ENCODE measurements at places on chromosomes 11 and 22.

GRCh38 chr11:46381819-46382645, 563 bp downstream of the MDK start:
- DNase-seq, result no peak

DNA sequence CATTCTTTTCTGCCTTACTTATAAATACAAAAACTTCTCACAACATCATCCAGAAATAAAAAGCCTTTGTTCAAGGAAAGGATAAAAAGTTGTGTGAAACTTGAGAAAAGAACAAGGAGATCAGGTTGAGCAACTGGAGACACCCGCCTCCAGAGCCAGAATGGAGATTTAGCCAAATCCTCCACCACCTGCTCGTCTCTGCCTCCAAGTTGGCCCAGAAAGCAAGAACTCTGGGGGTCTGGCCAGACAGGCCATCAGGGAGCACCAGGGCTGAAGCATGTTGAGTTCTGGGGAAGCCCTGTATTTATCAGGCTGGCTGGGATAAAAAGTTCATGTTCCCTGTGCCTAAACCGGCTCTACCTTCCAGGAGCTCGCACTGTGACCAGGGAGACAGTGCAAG, 14.9 kb downstream of the SMCO4 start:
- DNase-seq, result no peak

DNA sequence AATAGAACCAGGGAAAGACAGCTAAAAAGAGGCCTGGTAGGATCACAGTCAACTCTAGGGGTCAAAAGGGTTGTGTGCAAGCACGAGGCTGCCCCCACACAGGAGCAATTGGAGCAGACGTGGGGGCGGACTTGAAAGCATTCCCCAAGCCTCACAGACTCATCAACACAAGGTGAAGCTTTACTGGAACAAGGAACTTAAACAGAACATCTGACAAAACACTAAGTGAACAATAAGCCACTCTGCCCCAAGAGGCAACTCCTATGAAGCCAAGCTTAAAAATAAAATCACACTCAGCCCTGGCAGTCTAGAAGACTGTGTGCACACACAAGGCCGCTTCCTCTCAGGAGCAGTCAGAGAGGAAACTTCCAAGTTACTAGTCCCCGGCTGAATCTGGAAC, 32.2 kb upstream of the TEAD1 start:
- no peak for DNase-seq

DNA sequence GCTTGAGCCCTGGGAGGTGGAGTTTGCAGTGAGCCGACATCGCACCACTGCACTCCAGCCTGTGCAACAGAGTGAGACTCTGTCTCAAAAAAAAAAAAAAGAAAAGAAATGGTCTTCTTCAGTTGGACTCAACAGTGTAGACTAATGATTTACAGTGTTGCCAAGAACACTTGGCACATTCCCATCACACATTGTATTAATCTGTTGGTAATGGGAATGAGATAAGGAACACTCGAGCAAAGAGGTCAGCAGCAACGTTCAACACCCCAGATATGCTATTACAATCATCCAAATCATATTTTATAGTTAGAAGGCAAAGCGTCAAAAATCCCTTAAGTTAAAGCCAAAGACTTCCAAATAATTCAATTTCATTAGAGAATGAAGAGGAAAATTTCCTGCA, 14.5 kb downstream of the CDON start:
- no peak for DNase-seq

- DNase-seq, result no peak
These were observed 131.4 kb downstream of the CD44 start for GRCh38 chr11:35270342-35270741.

GRCh38 chr22:48494256-48494967, 1333.3 kb downstream of the BRD1 start:
- DNase-seq, result no peak

DNA sequence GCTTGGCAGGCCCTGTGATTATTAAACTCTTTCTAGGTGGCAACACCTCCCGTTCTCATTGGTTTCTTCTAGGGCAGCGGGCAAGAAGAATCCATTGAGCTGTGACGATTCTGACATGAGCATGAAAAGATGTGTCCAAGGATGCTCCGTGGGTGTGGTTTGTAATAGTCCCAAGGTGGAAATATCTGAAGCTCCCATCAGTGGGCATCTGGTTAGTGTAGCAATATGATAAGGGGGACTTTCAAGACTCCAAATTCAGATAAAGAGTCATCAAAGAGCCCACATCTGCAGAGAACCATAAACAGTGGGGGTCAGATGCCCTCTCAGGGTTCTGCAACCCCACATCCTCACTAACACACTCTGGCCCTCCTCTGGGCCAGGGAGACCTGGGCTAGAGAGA, 42.6 kb downstream of the TST start:
- no peak for DNase-seq

GRCh38 chr11:131530407-131530806, 160.0 kb downstream of the NTM start:
- DNase-seq, result no peak

GRCh38 chr11:12705874-12706273, 31.7 kb downstream of the TEAD1 start:
- no peak for DNase-seq

DNA sequence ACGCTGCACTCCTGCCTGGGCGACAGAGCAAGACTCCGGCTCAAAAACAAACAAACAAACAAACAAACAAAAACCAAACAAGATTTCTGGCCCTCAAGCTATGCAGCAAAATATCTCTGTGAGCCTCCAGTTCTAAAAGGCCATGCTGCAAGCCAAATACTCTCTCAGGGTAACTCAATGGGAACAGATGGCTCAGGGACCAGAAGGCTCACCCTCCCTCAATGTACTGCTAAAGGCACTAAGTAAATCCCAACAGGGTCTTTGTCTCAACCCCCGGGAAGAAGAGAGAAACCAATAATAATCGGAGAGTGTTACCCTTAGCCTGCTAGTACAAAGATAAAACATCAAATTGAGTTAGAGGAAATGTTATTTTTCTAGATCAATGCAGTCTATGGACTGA, 119.7 kb upstream of the ZC3H12C start:
- DNase-seq, result no peak

GRCh38 chr11:130480186-130480585, 31.7 kb downstream of the ADAMTS15 start:
- DNase-seq, result no peak

DNA sequence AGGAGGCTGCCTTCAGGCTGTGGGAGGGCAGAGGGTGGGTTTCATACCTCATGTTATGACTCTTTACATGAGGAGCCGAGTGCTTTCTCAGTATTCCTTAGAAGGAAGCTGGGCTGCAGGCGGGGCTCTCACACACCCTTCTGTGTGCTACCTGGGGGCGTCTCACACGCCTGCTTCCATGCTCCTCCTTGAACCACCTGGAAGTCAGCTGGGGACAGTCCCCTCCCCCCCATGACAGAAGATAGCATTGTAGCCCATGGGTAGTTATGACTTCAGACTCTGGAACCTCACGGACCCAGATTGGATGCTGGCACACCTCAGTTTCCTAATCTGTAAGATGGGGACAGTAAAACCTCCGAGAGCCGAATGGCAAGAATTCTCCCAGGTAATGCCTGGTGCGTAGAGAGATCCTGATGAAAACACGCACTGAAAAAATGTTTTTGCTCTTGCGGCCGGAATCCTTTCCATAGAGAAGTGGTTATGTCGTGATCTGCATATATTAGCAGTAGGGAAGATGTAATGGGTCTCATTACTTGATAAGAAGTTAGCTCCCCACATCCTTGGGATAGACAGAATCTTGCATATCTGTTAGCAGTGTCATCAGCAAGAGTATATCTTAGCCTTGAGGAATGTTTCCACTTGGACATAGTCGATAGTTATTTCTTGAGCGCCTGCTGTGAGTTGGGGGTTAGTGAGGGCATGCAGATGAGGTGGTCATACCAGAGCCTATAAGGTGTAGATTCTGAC, 4.9 kb downstream of the DAGLA start:
- no peak for DNase-seq

DNA sequence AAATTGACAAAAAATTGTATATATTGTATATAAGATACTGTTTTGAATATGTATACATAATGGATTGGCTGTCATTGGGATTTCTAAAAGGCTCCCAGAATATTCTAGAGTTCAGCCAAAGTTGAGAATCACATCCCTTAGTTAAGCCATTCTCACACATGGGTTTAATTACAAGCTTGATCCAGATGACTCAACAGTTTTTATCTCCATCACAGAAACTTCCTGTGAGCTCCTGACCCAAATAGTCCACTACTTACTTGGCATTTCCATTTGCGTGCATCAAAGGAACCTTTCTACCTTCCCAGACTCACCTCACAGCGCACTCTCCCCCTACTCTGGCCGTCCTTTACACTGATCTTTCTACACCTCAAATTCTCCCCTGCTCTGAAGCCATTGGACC, 184.8 kb upstream of the ARHGAP20 start:
- no peak for DNase-seq

DNA sequence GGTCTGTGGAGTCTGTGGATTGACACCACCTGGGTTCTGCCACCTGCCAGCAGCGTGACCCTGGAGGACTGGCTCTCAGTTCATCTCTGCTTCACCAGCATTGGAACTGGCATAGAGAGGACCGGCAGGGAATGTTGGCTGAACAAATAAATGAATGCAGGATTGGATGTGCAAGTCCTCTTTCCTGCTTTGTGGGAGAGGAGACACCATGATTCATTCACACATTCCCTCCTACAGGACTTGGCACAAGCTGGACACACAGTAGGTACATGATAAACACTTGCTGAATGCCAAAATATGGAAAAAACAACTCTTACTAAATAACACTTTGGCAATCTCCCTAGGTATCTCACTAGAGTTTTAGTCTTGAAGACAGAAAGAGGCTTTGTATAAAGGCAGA, 116.6 kb upstream of the NARS2 start:
- DNase-seq, result no peak

DNA sequence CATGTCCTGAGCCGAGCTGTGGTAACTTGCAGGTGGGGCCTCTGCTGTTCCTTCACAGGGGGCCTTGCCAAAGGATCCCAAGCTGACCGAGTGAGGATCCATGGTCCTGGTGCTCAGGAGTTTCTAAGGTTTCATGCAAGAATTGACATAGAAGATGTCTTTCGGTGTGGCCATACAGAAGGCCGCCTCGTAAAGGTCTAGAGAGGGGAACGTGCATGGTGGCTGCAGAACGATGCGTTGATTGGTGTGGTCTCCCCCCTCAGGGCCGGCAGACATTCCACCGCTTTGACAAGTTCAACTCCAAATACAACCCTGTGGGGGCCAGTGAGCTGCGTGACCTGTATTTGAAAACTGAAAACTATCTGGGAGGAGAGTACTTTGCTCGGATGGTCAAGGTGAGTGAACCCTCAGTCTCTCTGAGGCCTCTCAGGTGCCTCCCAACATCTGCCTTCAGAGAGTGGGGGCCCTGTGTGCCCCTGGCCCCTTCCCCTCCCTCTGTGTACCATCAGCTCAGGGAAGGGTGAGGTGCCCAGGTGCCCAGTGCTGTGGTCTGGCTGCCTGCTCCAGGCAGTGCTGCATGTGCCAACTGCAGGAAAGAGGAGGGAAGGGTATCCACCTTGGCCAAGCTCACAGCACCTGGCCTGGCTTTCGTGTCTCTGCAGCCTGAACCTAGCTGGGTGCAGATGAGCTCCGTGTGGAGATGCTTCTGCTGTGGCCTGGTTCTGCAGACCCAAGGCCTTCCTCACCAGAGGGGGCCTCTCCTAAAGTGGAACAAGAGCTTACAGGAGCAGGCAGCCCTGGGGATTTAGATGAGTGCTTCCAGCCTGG, 39.8 kb downstream of the AMPD3 start:
- DNase-seq, result no peak

- peak; percentile 52 for DNase-seq
These were observed 38.4 kb upstream of the EMID1 start for GRCh38 chr22:29167032-29167911.

DNA sequence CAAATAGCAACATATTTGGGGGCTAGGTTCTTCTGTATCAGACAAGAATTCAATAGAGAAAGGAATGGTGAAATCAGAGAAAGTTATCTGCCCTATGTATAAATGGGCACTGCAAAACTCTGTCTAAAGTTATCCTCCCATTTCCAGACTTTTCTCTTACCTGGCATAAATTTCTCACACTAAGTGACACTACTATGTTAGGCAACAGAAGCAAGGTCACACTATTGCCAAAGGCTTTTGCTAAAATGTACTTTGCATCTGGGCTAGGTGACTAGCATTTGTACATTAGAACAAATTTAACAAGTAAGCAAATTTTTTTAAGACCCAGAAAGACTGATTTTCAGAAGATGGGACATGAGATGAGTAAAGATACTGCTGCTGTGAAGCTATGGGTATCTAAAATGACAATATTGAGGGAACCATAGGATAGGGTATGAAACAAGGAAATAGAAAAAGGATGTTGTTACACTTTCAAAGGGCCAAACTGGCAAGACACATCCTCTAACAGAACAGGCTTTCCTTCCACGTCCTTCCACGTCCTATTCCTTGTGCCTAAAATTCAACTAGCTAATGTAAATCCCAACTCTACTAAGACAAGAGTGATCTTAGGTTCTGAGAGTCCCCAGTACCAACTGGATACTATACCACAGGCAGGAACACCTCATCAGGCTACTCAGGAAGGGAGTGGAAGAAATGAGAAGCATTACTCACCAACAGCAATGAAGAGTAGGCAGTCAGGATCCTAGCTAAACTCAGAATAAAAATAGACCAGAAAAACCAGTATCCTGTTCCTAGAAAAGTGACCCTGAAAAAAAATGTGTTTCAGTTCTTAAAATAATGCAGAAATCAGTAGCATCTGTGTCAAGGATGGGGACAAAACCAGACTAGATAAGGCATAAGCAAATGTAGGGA, 22.6 kb downstream of the GDPD4 start:
- no peak for DNase-seq

DNA sequence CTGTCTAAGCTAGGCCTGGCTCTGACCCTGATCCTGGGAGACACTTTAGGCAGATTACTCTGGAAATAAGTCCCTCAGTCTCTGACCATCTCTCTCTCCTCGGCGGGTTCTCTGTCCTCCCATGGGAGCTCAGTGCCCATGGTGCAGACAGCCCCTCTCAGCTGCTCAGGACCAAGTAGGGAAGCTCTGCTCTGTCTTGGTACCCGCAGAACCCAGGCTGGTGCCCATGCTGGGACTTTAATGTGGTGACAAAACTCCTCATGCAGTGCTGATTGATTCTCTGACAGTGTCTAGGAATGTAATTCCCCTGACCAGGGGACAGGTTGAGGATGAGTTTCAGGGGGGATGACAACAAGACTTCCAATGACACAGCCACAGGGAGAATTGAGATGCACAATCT, 30.3 kb upstream of the GGTLC2 start:
- no peak for DNase-seq

- no peak for DNase-seq
These were observed 11.1 kb downstream of the MICAL2 start for GRCh38 chr11:12121517-12121916.

Data from stimulated activated CD4-positive, alpha-beta T cell treated with anti-CD3 and anti-CD28 coated beads, Interleukin-4, amount 100 ng/mL, for 48 hours (primary cell).